ENCODE measurements at places on chromosomes 3 and 15.

- DNase-seq = no peak
These were observed 94.5 kb upstream of the ADAMTSL3 start for GRCh38 chr15:83559310-83559966.

- no peak for DNase-seq
These were observed 181.0 kb upstream of the PPP2R3A start for GRCh38 chr3:135784557-135784956.

- DNase-seq = no peak
These were observed 324.3 kb downstream of the CHST2 start for GRCh38 chr3:143443851-143444331.

DNA sequence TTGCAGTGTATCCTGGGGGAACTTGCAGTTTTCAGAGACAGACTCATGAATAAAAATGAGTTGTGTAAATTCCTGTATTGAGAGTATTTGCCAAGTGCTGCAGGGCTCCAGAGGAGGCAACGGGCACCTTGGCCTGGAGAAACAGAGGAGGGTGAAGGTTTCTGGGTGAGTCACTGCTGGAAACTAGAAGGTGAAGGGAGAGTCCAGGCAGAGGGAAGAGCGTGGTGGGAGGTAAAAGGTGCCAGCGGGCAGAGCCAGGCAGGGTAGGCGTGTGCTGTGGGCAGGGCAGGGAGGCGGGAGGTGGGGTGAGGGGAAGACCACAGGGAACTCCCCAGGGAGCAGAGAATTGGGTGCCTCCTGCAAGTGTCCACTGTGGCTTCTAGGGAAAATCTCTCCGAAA is 120.8 kb downstream of the SLCO3A1 start:
- DNase-seq = no peak

DNA sequence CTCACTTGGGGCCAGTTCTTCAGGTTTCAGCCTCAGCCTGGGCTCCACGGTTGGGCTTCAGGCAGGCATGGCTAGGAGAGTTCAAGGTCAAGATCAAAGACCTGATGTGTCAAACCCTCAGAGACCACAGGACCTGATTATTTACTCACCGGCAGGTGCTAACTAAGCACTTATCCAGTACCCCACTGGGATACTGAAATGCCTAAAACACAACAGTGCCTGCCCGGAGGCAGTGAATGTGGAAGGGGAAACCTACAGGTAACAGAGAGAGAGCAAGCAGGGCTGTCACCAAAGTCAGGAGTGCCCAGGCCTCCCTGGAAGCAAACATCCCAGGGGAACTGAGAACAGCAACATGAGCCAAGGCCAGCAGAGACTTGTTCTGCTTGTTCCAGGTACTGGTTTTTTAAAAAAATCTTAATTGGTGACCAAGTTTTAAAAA is 6.7 kb downstream of the IDH2 start:
- no peak for DNase-seq

DNA sequence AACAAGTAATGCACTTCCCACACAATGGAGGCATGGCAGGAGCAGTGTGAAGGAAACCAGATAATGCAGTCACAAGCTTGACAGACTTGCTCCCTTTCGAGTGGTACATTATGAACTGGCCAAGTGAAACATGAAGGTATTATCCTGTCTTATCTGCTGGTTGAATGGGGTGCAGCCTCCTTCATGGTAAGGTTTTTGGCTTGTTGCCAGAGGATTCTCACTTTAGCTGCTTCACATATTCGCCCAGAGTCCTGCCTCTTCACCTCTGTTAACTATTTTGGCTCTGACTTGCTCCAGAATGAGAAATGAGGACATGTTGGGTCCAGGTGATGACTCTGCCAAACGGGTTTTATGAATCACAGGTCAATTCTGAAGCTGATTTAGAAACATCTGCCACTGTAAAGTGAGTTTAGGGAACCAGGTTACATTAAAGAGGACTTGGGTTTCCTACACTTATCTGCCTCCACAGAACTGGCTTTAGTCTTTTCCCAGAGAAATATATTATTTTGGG is 19.5 kb upstream of the CCDC39 start:
- no peak for DNase-seq

- no peak for DNase-seq
These were observed 227.5 kb upstream of the IGF1R start for GRCh38 chr15:98420837-98421236.

DNA sequence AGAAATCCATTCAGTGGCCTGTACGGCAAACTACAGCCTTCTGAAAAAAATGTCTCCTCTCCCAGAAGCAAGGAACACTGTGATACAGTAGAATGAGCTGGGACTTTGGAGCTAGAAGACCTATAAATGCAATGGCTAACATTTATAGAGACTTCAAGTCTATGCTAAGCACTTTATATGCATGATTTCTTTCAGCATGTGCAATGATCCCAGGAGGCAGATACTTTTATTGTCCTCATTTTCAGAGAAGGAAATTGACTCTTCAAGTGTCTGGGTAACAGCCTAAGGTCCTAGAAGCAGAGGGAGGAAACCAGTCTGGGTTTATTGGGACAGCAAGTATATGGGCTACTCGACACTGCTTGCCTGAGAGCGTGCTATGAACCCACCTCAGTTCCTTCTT is 140.9 kb downstream of the ALDH1A2 start:
- no peak for DNase-seq

- DNase-seq = no peak
These were observed 42.2 kb downstream of the SV2B start for GRCh38 chr15:91142106-91142744.

- no peak for DNase-seq
These were observed 21.6 kb downstream of the QTRT2 start for GRCh38 chr3:114078126-114078525.

- no peak for DNase-seq
These were observed 159.0 kb upstream of the KCNH8 start for GRCh38 chr3:18989237-18989795.

DNA sequence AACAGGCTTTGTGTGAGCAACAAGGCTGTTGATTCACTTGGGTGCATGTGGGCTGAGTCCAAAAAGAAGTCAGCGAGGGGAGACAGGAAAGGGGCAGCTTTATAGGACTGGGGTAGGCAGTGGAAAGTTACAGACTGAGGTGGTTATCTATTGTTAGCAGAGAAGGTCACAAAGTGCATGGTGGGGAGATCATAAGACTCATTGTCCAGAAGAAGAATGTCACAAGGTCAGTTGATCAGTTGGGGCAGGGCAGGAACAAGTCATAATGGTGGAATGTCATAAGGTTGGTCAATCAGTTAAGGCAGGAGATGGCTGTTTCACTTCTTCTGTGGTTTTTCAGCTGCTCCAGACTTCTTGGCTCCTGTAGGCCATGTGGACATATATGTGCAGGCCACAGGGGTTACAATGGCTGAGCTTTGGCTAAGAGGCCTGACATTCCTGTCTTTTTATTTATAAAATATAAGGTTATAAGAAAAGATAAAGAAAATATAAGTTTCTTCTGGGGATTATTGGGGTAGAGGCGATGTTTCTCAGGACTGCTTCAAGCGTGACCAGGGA is 69.5 kb upstream of the SNTN start:
- DNase-seq = no peak

DNA sequence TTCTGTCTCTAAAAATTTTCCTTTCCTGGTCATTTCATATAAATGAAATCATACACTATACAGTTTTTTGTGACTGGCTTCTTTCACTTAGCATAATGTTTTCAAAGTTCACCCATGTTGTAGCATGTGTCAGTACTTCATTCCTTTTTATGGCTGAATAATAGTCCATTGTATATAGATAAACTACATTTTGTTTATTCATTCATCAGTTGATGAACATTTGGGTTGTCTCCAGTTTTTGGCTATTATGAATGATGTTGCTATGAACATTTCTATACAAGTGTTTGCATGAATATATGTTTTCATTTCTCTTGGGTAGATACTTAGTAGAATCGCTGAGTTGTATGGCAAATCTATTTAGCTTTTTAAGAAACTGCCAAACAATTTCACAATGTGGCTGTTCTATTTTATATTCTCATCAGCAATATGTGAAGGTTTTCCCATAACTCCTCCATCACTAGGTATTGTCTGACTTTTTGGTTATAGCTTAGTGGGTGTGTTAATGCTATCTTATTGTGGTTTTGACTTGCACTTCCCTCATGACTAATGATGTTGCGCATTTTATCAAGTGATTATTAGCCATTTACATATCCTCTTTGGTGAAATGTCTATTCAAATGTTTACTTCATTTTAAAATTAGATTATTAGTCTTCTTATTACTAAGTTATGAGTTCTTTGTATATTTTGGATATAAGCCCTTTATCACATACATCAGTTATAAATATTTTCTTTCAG is 21.7 kb upstream of the AP4E1 start:
- DNase-seq = no peak

DNA sequence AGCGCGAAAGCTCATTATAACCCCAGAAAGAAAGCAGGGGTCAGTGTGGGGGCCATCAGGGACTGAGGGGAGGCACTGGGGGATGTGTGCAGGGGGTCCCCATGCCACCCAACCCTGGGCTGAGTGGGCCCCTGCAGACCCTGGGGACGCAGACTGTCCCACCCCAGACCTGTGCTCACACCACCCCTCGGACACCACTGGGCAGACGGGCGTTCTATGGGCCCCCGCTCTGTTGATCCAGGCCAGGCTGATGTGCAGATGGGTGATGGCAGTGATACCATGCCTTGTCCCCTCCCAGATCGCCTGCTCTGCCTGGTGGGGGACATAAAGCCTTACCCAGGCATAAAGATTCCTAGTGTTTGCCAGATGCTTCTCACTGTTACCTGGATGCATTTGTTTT is 259.7 kb upstream of the TLE3 start:
- no peak for DNase-seq

DNA sequence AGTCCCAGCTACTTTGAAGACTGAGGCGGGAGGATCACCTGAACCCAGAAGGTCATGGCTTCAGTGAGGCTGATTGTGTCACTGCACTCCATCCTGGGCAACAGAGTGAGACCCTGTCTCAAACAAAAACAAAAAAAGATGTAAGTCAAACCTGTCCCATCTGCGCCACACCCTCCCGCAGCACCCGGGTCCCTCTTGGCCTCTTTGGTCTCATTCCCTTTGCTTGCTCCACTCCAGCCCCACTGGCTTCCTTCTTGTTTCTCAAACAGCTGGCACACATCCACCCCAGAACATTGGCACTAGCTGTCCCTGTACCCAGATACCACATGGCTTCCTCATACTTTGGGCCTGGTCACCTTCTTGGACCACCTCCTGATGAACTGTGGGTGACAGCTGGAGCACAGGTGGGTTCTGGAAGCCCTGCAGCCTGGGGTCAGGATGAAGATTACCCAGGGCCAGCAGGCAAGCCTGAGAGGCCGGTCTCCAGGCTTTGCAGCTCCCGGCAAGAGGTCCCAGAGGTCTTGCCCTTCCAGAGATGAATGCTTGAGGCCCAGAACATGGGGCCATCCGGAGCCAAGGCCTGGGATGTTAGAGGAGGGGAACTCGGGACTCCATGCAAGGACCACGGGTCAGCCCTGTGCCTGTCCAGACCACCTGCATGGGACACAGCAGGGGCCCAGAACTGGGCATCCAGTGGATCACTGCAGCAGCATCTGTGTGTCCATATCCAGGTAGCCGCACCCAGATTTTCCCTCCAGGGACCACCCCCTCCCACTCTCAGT is 10.9 kb upstream of the GATA2 start:
- no peak for DNase-seq

DNA sequence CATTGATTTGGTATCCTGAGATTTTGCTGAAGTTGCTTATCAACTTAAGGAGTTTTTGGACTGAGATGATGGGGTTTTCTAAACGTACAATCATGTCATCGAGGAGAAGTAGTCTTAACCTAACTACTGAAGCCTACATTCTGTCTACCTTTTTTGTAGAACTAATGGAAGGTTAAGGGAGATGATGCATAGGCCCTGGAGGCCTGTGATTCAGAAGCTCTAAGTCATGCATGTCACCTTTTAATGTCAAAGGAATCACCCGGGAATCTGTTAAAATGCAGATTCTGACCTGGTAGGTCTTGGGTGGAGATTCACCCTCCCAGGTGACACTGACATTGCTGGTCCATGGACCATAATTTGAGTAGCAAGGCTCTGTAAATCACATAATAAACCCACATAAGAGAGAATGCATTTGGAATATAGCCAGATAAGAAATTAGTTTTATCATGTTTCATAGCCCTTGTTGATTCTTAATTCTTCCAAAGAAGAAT is 64.9 kb downstream of the GHSR start:
- no peak for DNase-seq

- no peak for DNase-seq
These were observed 59.9 kb upstream of the MCF2L2 start for GRCh38 chr3:183488343-183488742.

DNA sequence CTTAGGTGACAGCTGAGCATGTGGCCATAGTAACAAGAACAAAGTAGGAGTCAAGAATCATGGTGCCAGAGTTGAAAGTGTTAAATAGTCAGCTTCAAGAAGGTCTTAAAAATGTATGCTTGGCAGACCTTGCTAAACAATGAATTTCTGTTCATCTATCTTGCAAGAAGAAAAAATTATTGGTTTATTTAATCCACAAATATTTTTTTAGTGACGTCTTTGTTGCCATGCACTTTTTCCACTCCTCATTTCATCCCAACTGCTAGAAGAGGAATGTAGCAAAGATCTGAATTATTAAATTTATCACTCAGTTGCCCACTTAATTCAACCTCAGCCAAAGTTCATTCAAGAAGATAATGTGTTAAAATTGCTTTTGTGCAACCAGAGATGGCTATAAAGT is 3.2 kb upstream of the SLC4A7 start:
- DNase-seq = no peak

- DNase-seq = no peak
These were observed 205.5 kb downstream of the STAG1 start for GRCh38 chr3:136546720-136547119.

GRCh38 chr3:127746400-127747057 is 73.8 kb downstream of the ABTB1 start:
- DNase-seq = no peak

DNA sequence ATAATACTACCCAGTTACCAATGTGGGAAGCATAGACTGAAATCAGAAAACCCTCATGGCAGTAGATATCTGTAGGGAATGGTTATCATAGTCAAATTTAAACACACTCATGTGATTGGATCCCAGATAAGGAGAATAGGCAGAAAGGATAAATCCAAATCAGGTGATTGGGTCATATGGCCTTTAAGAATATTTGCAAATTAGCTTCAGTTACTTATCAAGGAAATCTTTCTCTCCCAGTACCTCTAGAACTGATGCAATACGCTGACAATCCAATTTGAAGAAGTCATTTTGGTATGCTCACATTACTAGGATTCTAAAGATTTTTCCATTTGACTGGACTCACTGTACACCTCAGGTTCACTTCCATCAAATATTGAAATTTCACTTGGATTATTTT is 87.7 kb upstream of the MNS1 start:
- DNase-seq = no peak

DNA sequence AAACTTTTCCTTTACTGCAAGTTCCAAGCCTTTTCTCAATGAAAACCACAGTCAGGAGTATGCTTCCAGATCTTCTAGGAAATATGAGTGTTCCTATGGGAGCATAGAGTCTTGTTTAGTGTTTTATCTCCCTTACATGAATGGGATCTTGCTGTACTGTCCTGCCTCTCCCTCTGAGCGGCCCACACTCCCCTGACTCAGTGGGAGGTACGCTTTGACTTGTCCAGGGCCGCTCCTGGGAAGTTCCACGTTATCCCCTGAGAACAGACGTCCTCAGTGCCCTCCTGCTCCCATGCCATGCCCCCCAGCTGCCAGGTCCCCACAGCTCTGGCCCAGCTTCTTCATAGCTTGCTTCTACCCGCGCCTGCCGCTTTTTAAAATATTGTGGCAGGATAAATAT is 28.9 kb upstream of the VPS33B start:
- DNase-seq = no peak

GRCh38 chr15:39511000-39511915 is 69.6 kb upstream of the THBS1 start:
- DNase-seq = no peak

Measured in stimulated activated CD8-positive, alpha-beta memory T cell treated with anti-CD3 and anti-CD28 coated beads, Interleukin-4, amount 100 ng/mL, for 1 hour (primary cell).